Smooth muscle cell of the umbilical artery (primary cell): ENCODE measurements at places on chromosomes 3 and 15. TPM values are rescaled to one million over a fixed set of nuclear protein-coding genes. Genes with fewer than 3 reads are reported as not detected.

The NRROS gene
- 0.30 and 1.2 TPM in 2 replicates for total RNA-seq

The TM4SF18 gene
- total RNA-seq = under 0.01 and 0.46 TPM in 2 replicates

The ACKR4 gene
- under 0.01 TPM in 1 of 2 replicates, not detected in the other for total RNA-seq

The HTR3E gene
- total RNA-seq = not detected in 2 replicates

The PARP15 gene
- total RNA-seq = under 0.01 and 0.18 TPM in 2 replicates

The UROC1 gene
- total RNA-seq = not detected in 2 replicates

The SIN3A gene
- total RNA-seq = 18.4 and 27.6 TPM in 2 replicates

The SLC22A14 gene
- total RNA-seq = 0.59 and 1.2 TPM in 2 replicates

The PTPRG gene
- 28.2 and 29.5 TPM in 2 replicates for total RNA-seq

The BBX gene
- total RNA-seq = 78.2 and 82.5 TPM in 2 replicates

The KCTD6 gene
- 7.7 and 10.0 TPM in 2 replicates for total RNA-seq

The CLRN1 gene
- not detected in 2 replicates for total RNA-seq

The TGM4 gene
- not detected in 2 replicates for total RNA-seq

The TXNRD3 gene
- total RNA-seq = 7.1 and 11.6 TPM in 2 replicates

The RLBP1 gene
- total RNA-seq = not detected in 2 replicates

The CKMT1B gene
- not detected in 2 replicates for total RNA-seq

The GOLGA8K gene
- total RNA-seq = 0.30 TPM in 1 of 2 replicates, not detected in the other

The LDHAL6B gene
- not detected in 2 replicates for total RNA-seq

The MAP2K5 gene
- 7.6 and 7.7 TPM in 2 replicates for total RNA-seq

The CPN2 gene
- total RNA-seq = not detected in 2 replicates

The UCN2 gene
- total RNA-seq = 2.1 and 2.3 TPM in 2 replicates

The FAH gene
- 26.4 and 30.8 TPM in 2 replicates for total RNA-seq

The KBTBD12 gene
- total RNA-seq = not detected in 2 replicates
